Eye (tissue), 1 donor: ENCODE measurements at places on chromosomes 11 and 22.

DNA sequence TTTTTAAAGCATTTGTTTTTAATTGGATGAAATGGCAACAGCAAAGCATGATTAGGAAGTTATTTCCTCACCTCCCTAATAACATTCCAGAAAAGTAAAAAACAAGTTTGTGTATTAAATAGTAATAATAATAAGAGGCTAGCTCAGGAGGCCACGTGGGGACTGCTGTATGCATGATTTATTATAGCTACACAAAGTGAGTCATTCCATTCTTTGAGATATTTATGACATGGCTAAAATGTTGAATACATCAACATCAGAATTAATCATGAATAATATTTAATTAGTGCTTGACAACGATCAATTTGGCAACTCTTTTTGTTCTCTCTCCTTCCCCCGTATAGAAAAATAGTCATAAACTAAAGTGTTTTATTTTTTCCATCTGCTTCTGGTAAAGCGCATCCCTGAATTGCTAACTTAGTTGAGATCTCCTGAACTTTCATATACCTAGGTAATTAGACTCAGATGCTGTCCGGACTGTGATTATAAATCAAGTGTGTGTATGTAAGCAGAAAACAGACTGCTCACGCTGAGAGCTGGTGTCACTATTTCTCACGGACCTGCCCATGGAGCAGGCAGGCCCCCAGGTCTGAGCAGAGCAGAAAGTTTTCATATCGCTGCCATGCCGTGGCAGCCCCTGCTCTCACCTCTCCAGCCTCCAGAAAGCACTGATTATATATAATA lies 125.7 kb downstream of the WT1 start:
- DNase-seq = no peak

GRCh38 chr22:33756508-33756949 lies 163.7 kb downstream of the LARGE1 start:
- peak; percentile 23 for DNase-seq

GRCh38 chr22:29670626-29671025 lies 49.2 kb upstream of the CABP7 start:
- peak; percentile 93 for DNase-seq

GRCh38 chr11:45233121-45233803 lies 52.9 kb downstream of the SYT13 start:
- peak; percentile 76 for DNase-seq

- no peak for DNase-seq
These were observed 8.4 kb downstream of the TSPAN4 start for GRCh38 chr11:850775-851763.

- peak; percentile 14 for DNase-seq
These were observed 527.8 kb downstream of the BRD1 start for GRCh38 chr22:49299821-49300231.

- DNase-seq = no peak
These were observed 21.2 kb upstream of the ALDH3B2 start for GRCh38 chr11:67695606-67696005.

DNA sequence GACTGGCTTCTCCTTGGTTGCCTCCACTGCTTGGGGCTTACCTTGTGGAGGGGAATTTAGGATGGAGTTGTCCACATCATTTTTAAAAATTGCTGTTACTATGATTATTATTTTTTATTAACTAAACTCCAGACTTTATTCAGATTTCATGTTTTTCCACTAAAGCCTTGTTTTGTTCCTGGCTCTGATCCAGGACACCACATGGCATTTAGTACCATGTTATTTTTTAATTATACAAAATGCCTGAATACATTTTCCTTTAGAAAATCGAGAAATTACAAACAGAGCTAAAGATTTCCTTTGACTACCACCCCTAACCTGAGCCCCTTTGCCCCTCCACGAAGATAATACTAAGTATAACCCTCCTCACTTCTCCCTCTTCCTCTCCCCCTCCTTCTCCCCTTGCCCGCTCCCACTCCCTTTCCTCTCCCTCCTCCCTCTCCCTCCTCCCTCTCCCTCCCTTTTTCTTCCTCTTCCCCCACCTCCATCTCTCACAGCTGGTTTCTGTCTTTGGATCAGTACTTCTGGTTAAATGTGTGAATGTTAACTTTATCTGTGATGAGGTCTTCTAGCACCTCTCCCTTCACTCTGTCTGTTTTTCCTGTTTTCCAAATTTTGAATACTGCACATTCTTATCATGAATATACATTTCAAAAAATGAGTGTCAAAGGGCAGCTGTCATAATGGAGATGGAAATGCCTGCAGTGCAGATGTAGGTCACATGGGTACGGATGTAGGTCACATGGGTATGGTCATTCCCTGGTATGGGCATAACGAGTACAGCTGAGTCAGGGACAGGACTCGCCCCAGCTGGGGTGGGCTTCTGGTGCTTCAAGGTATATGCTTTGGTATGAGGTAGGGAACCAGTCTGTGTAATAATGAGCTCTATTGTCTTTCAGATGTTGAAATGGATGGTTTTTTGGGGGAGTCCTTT lies 54.4 kb upstream of the OR4B1 start:
- DNase-seq = peak; percentile 29

DNA sequence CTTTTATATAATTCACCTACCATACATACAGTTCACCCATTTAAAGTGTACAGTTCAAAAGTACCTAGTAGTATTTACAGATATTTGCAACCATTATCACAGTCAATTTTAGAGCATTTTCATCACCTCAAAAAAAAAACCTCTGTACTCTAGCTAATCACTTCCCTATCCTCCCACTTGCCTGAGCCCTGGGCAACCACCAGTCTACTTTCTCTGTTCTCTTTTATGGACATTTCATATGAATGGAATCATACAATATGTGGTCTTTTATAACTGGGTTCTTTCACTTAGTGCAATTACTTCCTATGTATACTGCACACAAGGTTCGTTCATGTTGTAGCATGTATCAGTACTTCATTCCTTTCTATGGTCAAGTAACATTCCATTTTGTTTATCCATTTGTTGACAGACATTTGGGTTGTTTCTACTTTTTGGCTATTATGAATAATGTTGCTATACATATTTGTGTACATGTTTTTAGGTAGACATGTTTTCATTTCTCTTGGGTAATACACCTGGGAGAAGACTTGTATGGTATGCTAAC lies 17.8 kb upstream of the NEU3 start:
- no peak for DNase-seq

DNA sequence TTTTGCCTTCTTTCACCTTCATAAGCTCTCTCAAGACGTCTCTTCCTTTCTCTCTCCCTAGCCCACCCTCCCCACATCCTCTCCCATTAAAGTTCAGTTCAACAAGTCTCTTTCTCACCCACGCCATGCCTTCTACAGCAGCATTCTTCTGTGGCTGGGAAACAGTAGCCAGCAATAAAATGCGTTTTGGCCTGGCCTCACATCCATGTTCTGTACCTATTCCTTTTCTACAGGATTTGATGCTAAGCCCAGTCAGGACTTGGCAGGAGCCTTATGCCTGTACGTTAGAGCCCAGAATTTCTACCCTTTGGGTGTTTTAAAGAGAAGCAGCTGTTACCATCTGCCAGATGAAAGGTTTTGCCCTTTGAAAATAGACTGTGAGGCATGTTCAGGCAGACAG lies 7.1 kb upstream of the CD44 start:
- DNase-seq = no peak

GRCh38 chr11:61125310-61125684 lies 23.0 kb downstream of the CD5 start:
- DNase-seq = peak; percentile 93

DNA sequence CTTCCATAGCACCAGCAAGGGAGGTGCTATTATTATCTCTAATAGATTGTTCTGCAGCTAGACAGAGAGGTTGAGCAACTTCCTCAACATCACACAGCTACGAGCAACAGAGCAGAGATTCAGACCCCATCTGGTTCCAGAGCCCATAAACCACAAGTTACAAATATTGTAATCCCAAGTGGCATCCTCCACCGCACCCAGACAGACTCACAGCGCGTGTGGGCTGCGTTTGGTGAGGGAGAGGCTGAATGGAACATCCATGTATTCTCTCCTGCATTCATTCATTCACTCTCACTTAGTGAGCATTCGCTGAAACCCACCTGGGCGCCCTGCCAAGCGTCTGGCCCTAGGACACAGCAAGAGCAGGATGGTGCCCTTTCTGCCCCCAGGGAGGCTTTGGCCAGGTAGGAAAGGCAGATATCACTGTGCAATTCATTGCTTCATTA lies 33.5 kb downstream of the LIF start:
- no peak for DNase-seq

DNA sequence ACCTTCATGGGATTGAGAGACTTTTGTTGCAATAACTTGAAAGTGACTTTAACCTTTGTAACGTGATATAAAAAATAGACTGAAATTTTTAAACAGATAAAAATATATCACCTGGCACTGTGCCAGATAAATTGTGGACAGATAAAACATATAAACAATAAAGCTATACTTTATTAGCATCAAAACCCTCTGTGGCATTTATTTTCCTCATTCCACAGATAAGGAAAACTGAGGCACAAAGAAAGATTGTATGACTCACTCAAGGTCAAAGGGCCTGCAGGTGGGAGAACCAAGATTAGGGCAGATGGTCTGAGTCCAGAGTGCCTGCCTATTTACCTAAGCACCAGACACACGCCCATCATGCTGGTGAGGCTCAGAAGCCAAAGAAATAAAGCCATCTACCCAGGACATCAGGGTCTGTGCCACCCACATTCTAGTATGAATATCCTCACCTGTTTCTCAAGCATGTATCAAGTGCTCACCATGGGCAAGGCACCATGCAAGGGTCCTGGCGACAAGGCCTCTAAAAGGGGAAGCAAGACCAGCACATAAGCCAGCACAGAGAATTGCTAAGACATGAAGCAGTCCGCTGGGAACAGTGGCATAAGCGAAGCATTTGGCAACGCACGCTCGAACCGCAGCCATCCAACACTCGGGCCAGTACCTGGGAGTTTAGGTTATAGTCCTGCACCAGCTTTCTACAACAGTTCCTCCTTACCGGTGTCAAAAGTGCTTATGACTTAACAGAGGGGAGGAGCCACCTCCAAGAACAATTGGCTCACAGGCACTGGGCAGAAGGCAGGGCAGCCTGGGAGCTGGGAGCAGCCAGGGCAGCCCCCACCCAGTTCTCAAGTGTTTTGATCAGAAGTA lies 17.6 kb downstream of the MYH9 start:
- DNase-seq = peak; percentile 56

DNA sequence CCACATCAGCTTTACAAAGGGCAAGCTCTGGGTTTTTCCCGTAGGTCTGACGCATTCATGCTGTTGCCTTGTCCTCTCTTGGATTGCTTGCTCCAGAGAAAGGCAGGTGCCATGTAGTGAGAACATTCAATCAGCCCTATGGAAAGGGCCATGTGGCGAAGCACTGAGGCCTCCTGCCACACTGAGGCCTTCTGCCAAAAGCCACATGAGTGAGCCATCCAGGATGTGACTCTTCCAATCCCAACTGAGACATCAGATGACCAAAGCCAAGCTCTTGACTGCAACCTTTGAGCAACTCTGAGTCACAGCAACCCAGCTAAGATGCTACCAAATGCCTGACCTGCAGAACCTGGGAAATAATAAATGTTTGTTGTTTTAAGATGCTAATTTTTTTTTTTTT lies 9.0 kb upstream of the PANX3 start:
- DNase-seq = no peak

GRCh38 chr11:65434057-65434666 lies 11.6 kb downstream of the NEAT1 start:
- DNase-seq = no peak

- no peak for DNase-seq
These were observed 6.4 kb upstream of the TBC1D10A start for GRCh38 chr22:30332994-30333706.

- DNase-seq = peak; percentile 35
These were observed 54.6 kb upstream of the TOP3B start for GRCh38 chr22:22037229-22037628.

- no peak for DNase-seq
These were observed 162.9 kb upstream of the ZBED5 start for GRCh38 chr11:11020747-11021149.

- no peak for DNase-seq
These were observed 15.7 kb downstream of the ZNF214 start for GRCh38 chr11:7004482-7004881.

- DNase-seq = no peak
These were observed 89.7 kb upstream of the KCNA4 start for GRCh38 chr11:30106222-30107181.

- DNase-seq = peak; percentile 89
These were observed 7.1 kb downstream of the PRPF19 start for GRCh38 chr11:60899046-60899936.

GRCh38 chr11:27700351-27701301 lies at the start of gene BDNF:
TSS of gene BDNF (minus strand) at chr11:27700455. CDS start at chr11:27658564, 41,891 bp downstream.
- peak; percentile 80 for DNase-seq

DNA sequence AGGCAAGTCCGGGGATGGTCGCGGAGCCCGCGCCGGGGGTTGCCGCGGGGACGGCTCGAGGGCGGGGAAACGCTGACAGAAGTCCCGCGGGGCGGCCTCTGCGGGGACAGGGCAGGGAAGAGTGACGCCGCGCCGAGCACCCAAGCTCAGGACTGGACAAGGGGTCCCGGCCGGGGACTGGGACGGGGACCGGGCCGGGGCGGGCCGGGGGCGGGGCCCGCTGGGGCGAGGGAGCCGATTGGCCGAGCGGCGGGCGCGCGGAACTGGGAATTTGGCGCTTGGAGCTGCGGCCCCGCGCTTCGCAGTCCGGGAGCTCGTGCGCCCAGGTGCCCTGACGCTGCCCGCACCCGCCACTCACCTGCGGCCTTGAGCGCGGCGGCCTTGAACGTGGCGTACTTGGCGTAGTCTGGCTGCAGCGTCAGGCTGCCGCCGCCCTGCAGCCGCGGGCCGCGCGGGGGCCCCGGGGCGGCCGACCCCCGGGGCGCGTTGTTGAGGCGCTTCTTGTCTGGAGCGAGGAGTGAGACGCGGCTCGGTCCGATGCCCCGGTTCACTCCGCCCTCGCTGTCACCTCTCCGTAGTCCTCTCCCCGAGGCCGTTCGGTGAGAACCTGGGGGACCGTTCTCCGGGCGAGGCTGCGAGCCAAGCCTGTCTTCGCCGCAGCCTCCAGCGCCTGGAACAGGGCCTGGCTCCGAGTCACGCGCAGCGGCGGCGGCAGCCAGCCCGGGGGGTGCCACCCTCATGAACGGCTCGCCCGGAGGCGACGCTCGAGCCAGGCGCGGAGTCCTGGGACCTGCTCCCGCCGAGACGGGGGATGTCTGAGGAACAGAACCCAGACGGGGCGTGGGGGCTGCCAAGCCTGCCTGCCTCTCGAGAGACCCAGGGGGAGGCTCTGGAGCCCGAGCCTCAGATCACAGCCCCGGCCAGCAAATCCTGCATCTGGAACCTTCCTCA lies 4.5 kb downstream of the SHISA8 start:
- peak; percentile 67 for DNase-seq

DNA sequence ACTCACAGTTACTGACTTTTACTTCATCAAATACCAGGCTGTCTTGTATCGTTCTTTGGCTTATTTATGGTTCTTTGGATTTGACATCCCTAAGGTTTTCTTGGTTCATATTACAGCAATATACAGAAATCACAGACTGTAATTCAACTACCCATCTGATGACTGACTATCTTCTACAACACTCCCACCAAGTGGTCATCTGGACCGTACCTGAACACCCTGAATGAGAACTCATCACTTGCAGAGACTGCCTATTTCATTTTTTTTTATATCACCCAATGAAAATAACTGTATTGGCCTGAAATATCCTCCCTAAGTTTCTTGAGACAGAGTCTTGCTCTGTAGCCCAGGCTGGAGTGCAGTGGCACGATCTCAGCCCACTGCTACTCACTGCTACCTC lies 9.5 kb upstream of the UPB1 start:
- no peak for DNase-seq
